Progenitor cell of endocrine pancreas (in vitro differentiated cells): ENCODE measurements at places on chromosomes 3 and 15. TPM values are rescaled to one million over a fixed set of nuclear protein-coding genes. Genes with fewer than 3 reads are reported as not detected.
A peak's percentile ranks its signal among the peaks of the same experiment; 100 is the strongest.

DNA sequence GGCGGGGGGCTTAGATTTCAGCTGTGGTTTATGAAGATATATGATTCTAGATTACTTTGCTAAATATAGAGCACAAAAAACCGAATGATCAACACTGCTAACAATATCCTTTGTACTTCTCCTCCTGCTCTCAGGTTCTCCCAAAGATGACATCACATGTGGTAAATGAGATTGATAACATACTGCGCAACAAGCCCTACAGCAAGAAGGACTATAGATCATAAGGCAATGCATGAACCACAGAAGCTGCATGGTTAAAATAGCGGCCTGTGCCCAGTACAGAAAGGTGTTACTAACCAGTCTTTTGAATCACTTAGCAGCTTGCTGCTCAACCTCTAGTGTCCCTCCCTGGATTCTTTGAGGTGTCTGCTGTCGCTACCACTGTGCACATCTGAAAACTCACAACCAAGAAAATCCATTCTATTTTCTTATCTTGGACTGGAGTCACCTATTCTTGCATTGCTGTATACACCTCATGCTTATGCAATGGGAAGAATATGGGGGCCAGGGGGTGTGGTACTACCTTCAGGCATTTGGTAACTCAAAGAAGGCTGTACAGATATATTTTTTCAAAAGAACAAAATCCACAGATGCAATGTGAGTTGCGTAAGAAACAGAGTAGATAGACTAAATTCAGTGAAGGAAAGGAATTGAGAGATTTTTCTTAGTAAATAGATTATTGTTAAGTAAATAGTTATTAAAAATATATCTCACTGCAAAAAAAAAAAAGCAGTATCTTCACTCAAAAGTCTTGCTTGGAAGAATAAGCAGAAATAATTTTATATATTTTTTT lies 18.2 kb downstream of the SSR3 start:
- DNase-seq: no peak

DNA sequence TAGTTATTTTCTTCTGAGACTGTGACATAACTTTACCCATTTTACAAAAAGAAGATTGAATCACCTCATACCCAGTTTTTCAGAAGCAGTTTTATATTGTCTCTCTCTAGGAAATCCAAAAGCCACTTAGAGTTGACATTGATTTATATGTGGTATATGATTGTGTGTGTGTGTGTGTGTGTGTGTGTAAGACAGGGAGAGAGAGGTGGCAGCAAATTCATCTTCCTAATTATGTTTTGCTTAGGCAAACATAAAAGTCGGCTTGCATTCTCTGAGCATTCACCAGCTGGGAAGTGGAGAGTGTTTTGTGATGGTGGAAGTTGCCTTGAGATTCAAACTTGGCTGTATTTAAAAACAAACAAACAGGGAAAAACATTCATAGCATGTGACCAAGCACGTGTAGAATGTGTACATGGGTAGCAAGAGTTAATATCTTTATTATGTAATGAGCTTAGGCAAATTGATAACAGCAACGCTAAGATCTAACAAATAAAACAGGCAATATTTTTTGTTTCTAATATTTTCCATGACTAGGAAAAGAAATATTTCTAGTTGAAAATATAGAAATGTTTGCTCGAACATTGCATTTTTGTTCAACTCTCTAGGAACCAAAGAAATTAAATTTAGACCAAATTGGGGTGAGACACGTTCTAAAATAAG lies 64.4 kb upstream of the IGF1R start:
- no peak for DNase-seq

- no peak for DNase-seq
Observed at GRCh38 chr3:31766669-31767068, 214.4 kb downstream of the OSBPL10 start.

DNA sequence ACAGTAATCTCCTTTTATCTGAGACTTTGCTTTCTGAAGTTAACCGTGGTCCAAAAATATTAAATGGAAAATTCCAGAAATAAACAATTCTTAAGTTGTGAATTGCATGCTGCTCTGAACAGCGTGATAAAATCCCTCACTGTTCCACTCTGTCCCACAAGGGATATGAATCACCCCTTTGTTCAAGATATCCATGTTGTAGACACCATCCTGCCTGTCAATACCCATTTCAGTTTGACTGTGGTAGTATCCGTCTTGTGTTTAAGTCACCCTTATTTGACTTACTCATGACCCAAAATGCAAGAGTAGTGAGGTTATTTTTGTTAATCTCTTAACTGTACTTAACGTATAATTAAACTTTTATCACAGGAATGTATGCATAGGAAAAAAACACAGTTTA lies 435.0 kb downstream of the SHQ1 start:
- DNase-seq: no peak

- DNase-seq: no peak
Observed at GRCh38 chr3:15631426-15632211, 30.1 kb downstream of the BTD start.

DNA sequence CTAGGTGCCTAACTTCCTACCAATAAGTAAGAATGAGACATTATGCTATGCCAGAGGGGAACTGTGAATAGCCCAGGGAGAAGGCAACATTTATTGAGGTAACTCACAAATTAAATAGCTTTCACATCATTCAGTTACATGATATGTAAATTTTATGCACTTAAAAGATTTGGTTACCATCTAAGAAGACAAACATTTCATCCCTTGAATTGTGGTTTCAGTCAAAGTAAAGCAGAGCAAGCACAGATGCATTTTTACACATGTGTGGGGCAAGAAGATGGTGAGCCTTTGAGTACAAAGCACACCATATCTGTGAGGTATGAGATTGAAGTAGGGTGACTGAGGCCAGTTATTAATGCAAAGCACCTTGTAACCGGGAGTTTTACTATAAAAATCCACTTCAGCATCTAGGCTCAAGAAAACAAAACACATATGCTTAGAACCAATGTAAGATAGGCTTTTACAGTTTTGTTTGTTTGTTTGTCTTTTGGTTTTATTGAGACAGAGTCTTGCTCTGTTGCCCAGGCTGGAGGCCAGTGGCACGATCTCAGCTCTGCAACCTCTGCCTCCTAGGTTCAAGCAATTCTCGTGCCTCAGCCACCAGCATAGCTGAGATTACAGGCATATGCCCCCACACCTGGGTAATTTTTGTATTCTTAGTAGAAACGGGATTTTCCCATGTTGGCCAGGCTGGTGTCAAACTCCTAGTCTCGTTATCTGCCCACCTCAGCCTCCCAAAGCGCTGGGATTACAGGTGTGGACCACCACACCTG lies 3.5 kb downstream of the PLSCR2 start:
- no peak for DNase-seq

DNA sequence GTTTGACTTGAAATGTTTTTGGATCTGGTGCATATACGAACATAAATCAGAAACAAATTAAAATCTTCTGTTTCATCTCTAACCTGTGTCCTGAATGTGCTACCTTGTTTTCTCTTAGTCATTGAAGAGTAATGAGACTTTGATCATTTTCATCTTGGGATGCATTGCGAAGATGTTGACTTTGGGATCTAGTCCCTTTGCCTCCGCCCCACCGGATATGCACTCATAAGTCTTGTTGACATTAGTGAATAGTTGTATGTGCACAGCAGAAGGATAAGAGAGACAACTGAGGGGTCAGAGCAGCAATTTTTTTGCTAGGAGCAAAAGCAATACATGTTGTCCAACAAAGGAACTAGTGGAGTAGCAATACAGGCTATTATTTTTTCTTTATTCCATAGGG lies 35.9 kb upstream of the SPRED1 start:
- DNase-seq: no peak

DNA sequence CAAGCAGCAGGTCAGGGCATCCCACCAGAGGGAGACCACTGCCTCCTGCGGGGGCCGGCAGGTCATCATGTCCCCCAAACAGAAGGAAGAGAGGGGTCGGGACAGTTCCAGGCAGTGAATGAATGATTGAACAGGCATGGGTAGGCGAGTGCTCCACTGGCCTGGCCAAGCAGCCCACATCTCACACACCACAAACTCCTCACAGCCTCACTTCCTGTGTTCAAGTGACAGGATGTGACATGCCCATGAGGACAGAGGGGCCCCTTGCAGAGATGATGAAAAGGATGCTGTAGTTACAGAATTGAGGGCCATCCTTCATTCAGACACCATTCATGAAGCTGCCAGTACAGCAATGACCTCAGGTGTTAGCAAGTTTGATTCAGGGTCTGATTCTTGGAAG lies 3.7 kb downstream of the IQSEC1 start:
- no peak for DNase-seq

DNA sequence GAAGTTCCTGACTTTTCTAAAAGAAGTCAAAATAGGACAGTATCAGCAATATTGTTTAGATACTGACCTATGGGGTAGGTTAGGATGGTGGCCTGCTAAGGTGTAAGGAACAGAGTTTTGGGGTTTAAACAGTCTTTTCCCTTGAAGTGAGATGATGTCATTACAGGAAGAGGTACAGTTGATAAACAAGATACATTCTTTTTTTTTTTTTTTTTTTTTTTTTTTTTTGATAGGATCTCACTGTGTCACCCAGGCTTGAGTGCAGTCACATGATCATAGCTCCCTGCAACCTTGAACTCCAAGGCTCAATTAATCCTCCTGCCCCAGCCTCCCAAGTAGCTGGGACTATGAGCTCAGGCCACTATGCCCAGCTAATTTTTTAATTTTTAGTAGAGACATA lies 33.3 kb downstream of the SLC25A36 start:
- no peak for DNase-seq

DNA sequence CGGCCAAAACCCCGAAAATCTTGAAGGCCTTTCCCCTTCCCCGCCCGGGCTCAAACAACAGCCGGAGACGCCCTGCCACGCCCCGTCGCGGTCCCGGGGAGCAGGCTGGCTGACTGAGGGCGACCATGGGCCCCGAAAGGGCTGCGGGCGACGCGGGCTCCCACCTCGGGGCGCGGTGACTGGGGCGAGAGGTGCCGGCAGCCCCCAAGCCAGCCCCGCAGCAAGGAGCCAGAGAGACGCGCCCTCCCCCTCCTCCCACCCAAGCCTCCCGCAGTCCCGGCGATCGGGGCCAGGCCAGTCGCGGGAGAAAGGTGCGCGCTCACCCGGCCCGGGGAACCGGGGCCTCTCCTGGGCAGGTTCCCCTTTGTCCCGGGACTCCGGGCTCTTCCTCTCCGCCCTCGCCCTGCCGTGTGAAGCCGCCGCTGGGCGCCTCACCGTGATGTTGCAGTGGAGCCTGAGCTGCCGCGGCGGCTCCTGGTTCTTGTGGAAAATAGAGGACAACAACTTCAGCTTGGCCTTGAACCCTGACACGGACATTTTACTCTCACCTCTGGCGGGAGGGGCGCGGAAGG lies 30.6 kb upstream of the ZSCAN2 start:
- DNase-seq: peak; percentile 44

DNA sequence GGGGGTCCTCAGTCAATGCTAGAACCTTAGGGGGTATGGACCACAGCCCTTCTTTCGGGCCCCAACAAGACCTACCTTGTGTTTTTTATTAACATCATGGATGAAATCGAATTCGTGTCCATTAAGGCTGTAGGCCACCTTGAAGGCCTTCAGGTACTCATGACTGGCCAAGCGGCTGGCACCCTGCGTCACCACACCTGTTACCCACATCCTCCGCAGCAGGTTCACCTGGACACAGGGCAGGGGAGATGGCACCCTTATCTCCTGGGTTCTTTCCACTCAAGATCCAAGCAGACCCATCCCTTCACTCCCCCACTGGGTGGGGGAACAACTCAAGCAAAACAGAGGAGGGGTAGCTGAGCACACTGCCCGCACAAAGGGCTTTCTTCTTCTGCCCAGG lies 6.6 kb downstream of the MFGE8 start:
- DNase-seq: no peak

GRCh38 chr15:41562784-41563198 lies 3.8 kb downstream of the TYRO3 start:
- no peak for DNase-seq

GRCh38 chr3:53160660-53161449 lies at the start of gene PRKCD:
Gene PRKCD (plus strand): TSS chr3:53161209. CDS start chr3:53178423, 17,214 bp downstream.
- peak; percentile 70 for DNase-seq

GRCh38 chr15:42289166-42289565 lies 15.9 kb upstream of the TMEM87A start:
- no peak for DNase-seq

The GOLGA8N gene
- 0.69 and 1.1 TPM in 2 replicates for total RNA-seq

The GOLGA6B gene
- not detected in 2 replicates for total RNA-seq

The BCL2A1 gene
- total RNA-seq: not detected in 2 replicates

The TAGLN3 gene
- total RNA-seq: 7.4 and 9.0 TPM in 2 replicates

The GP9 gene
- total RNA-seq: not detected in 2 replicates

The GPD1L gene
- total RNA-seq: 13.0 and 13.8 TPM in 2 replicates
